Lower leg skin (tissue), 4 donors: ENCODE measurements at places on chromosomes 5 and 9. TPM values are rescaled to one million over a fixed set of nuclear protein-coding genes. Genes with fewer than 3 reads are reported as not detected.

Gene TAF11L2
- not detected for total RNA-seq

Gene SCGB3A1
- total RNA-seq = 3.5 TPM

Gene PCDHB12
- 2.3 TPM for total RNA-seq

Gene WDR31
- 1.8 TPM for total RNA-seq

Gene TSSK1B
- 0.42 TPM for total RNA-seq

Gene SLCO6A1
- not detected for total RNA-seq

Gene CCDC112
- total RNA-seq = 4.8 TPM

Gene PTGDS
- total RNA-seq = 75.3 TPM

Gene PRRC1
- 57.2 TPM for total RNA-seq

Gene INSL4
- total RNA-seq = not detected

Gene CDH9
- total RNA-seq = not detected

Gene IL5
- not detected for total RNA-seq

Gene PIP5KL1
- total RNA-seq = 11.3 TPM

Gene AQP7
- total RNA-seq = 12.3 TPM

Gene SPATA31C2
- not detected for total RNA-seq
